Stimulated activated CD4-positive, alpha-beta T cell treated with anti-CD3 and anti-CD28 coated beads, Interleukin-2, amount 100 ng/mL, for 48 hours (primary cell): ENCODE measurements at places on chromosomes 3 and 15.

- DNase-seq: no peak
Measured at GRCh38 chr3:87949879-87950208, 109.0 kb downstream of the CGGBP1 start.

DNA sequence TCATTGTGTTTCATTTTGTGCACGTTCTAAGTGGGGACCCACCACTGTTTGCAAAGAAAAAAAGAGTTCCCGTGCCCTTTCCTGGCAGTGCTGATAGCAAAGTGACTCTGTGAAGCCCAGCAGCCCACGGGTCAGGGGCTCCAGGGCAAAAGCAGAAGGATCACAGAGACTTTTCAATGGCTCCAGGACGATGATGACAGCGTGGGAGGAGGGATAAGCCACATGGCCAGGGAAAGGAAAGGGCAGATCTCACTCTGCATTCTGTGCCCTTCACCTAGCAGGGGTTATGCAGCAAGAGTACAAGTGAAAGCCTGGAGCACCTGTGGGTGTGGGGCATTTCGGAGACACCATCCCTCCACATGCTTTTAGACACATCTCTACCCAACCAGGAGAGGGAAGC, 35.4 kb downstream of the SEMA5B start:
- DNase-seq: no peak

GRCh38 chr15:61831505-61831921, 228.7 kb downstream of the VPS13C start:
- no peak for DNase-seq

DNA sequence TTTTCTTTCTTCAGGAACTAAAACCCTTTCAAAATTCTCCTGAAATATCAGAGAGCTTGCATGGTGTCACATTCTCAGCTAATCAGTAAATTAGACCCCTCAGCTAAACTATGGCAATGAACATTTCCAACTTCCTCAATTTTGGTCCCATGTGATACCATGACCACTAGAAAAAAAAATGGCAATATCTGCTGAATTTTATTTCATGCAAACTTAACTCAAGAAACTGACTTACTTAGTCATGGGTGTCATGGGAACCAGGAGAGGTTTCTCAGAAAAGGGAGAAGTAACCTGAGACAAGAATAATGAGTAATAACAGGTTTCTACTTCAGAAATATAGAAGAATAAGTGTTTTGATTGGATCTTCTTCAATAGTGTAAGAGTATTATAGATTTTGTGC, 784.6 kb upstream of the ALCAM start:
- no peak for DNase-seq

- DNase-seq: no peak
Measured at GRCh38 chr15:72135719-72136118, 17.5 kb downstream of the SENP8 start.

DNA sequence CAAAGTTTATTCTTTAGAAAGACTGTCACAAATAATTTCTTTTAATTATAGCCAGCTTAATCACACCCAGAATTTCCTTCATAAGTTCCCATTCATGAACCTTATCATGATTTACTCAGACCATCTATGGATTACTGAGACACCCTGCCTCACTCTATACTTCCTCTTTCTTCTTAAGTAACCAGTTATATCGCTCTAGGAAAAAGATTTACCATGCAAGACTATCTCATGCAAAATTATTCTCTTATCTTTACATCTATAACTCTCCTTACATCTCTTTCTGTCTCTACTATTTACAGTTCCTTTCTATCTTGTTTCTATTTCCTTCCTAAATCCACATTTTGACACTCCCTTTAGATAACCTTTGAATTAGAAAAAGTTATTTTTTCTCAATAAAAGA, 316.8 kb downstream of the POLQ start:
- DNase-seq: no peak

DNA sequence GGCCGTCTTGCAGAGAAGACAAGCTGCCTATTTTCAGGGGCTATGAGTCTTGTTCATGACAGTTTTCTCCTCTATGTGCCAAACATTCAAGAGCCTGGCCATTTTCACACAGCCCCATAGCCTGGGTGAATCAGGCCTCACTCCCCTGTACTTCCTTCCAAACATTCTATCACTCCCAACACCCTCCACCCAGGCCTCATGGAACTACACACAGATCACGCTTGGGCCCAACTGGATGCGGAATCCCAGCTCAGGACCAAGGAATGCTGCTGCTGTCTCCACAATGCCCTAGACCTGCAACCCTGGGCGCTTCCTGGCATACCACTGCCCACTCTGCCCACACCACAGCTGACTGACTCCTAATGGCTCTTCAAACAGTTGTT, 39.4 kb upstream of the PCSK6 start:
- no peak for DNase-seq

- no peak for DNase-seq
Measured at GRCh38 chr3:132461544-132461943, 44.2 kb downstream of the DNAJC13 start.
